ENCODE measurements at places on chromosomes 4 and X. TPM values are rescaled to one million over a fixed set of nuclear protein-coding genes. Genes with fewer than 3 reads are reported as not detected.

CABS1 gene
- not detected for total RNA-seq

TCEAL6 gene
- not detected for total RNA-seq

SSX4B gene
- not detected for total RNA-seq

PDLIM3 gene
- 12.2 TPM for total RNA-seq

FGFBP2 gene
- not detected for total RNA-seq

CPZ gene
- total RNA-seq, result not detected

LUZP4 gene
- total RNA-seq, result not detected

Measured in endothelial cell of umbilical vein (primary cell).